ENCODE measurements at places on chromosomes 7 and 10.

DNA sequence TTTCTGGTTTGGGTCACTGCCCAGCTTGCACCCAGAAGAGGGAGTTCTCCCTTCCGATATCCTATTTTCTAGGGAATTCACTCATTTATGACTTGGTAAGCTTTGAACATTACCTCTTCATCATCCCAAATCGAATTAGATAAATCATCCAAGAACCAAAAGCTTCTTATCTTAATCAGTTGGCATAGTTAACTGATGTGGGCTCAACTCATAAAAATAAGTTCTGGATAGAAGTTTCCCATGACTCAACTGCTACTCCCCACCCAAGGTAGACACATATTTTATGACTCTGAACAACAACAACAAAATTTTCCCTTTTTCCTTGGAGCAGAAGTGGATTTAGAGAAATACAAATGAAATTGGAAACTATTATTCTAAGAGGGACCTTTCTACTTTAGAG, 102.9 kb upstream of the CCDC6 start:
- no peak overlapping the region for H3K4me3 ChIP-seq
- H3K36me3 ChIP-seq: no peaks in the 10 kb centered on the region
- no peak for DNase-seq

- peaks cover 16% of the 10 kb centered on the region for H3K36me3 ChIP-seq
- H3K27me3 ChIP-seq: no peaks in the 10 kb centered on the region
- no peak overlapping the region for H3K27ac ChIP-seq
- H3K4me3 ChIP-seq: no peak overlapping the region
Measured at GRCh38 chr10:29685506-29685905, 50.7 kb upstream of the SVIL start.

DNA sequence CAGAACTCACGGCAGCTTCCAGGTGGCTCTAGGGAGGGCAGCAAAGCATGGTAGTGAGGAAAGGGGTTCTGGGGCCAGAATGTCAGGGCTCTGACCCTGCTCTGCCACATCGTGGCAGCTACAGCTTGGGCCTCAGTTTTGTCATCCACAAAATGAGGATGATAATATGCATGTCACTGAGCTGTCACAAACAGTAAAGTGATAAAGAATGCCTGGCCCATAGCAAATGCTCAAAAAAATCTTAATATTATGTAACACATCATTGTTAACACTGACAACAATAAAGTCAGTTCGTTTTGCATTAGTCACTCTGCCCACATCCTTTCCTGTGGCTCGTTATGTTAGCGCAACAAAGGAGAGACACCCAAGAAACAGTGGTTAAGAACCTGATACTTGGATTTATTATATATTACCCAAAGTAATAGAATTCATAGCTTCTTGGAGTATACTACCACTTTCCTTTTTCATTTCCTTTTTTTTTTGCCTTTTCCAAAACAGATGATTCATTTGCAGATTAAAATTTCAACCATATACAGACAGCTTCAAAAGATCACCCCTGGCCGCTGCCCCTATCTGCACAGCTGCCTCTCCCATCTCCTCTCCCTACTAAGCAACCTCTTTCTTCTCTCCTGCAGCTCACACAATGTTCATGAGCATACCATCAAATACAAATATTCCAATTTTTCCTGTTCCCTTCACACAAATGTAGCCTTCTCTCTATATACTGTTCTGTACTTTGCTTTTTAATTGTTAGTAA, 45.5 kb upstream of the DDC start:
- H3K36me3 ChIP-seq: peaks cover 70% of the 10 kb centered on the region
- no peak overlapping the region for H3K4me3 ChIP-seq
- H3K27ac ChIP-seq: peak overlapping the region; percentile 36
- no peak for DNase-seq
- H3K27me3 ChIP-seq: no peaks in the 10 kb centered on the region

DNA sequence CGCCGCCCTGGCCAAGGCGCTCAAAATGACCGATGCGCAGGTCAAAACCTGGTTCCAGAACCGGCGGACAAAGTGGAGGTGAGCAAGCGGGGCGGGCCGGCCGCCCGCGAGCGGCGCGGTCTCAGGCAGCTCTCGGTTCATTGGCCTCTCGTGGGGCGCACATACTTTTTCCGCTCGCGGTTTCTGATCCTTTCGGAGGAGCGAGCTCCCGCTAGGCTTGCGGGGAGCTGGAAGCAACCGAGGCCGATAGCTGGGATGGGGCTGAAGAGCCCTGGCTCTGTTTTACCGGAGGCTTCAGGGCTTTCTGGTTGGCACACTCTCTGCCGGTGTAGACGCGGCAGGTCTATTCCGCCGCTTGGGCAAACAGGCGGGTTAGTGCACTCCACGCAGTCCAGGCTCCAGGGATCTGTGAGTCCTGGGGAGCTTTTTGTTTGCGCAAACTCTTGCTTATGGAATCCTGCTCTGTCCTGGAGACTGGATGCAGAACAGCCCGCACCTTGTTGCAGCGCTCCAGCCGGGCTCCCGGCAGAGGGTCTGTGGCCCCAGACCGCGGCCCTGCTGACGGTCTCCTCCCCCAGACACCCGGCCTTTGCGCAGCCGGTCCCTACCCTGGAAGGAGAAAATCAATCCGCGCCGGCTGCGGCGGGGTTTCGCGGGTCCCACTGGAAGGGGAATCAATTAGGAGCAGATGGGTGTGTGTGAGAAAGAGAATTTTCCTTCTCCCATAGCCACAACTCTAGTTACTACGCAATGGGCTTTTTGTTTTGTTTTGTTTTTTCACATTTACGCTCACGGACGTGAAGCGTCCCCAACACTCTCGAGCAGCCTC, 3.4 kb downstream of the TLX1 start:
- H3K27ac ChIP-seq: no peak overlapping the region
- no peaks in the 10 kb centered on the region for H3K36me3 ChIP-seq
- no peak for DNase-seq
- H3K4me1 ChIP-seq: peaks cover 33% of the 10 kb centered on the region

- H3K4me1 ChIP-seq: no peaks in the 10 kb centered on the region
- H3K27me3 ChIP-seq: peaks cover 8% of the 10 kb centered on the region
- H3K27ac ChIP-seq: no peak overlapping the region
- no peak overlapping the region for H3K4me3 ChIP-seq
- H3K36me3 ChIP-seq: no peaks in the 10 kb centered on the region
Measured at GRCh38 chr7:129127154-129127553, 17.4 kb upstream of the TSPAN33 start.

GRCh38 chr7:66265566-66265965, 60.4 kb downstream of the TPST1 start:
- no peaks in the 10 kb centered on the region for H3K27me3 ChIP-seq
- no peak for DNase-seq
- no peak overlapping the region for H3K27ac ChIP-seq
- H3K4me1 ChIP-seq: no peaks in the 10 kb centered on the region

DNA sequence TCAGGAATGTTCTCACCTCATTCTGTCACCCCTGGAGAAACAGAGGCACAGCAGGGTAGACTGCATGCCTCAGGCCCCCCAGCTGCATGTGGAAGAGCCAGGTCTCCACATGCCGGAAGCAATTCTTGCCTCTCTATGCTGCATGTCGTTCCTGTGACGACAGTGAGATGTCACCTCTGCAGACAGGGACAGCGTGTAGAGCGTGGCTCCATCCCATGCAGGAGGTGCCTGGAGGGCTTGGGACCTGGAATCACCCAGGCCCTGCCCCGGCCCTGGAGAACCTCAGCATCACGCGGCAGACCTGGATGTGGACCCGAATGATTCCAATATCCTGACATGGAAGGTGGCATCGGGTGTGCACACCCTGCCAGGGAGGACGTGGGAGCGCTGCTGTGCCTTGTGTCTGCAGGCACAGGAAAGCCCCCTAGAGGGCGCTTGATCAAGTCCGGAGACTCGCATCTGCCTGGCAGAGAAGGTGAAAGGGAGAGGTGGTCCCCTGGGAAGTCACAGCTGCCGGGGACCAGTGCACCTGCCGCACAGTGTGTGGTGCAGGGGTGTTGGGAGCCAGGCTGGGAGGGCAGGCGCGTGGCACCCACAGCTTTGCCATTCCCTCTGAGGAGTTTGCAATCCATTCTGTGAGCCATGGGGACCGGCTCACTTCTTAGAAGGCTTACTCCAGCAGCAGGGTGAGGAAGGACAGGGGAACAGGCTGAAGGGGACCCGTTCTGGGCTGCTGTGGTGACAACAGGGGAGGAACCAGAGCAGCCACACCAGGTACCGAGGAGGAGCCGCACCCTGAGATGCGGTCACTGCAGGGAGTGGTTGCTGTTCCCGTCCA, 45.3 kb upstream of the EN2 start:
- peak; percentile 74 for DNase-seq
- no peak overlapping the region for H3K27ac ChIP-seq
- H3K4me3 ChIP-seq: no peak overlapping the region
- peaks cover 36% of the 10 kb centered on the region for H3K27me3 ChIP-seq
- no peaks in the 10 kb centered on the region for H3K4me1 ChIP-seq

DNA sequence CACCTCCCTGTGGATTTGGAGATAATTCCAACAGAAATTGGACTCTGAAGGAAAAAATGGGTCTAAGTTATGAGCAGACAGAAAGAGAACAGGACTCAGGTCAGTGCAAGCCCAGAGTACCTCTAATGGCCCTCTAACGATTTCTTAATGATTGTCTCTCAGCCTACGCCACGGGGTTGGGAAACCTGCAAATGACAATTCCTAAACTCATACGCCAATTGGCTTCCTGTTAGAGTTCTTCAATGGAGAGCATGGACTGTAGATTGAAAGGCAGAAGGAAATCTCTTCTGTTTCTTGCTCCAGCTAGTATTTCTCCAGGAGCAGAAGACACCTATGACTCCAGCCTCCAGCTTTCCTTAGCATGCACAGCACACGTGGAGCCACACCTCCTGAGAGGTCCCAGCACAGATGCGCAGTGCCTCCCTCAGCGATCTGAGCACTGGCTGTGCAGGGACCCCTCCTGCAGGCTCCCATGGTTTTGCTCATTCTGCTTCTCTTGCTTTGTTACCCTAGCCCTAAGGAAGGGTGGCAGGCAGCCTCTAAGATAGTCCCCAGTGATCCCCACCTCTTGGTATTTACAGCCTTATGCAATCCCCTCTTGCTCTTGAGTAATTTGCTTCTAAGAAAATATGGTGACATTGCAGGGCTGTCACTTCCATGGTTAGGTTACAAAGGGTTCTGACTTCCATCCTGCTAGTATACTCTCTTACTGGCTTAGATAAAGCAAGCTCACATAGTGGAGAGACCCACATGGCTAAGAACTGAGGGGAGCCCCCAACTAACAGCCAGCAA, 30.1 kb downstream of the DENND11 start:
- no peak for DNase-seq
- H3K27me3 ChIP-seq: no peaks in the 10 kb centered on the region
- peaks cover 32% of the 10 kb centered on the region for H3K36me3 ChIP-seq
- H3K27ac ChIP-seq: no peak overlapping the region
- H3K4me3 ChIP-seq: no peak overlapping the region

Measured in upper lobe of right lung (tissue), 1 donor.